ENCODE measurements at places on chromosomes 6 and 20. TPM values are rescaled to one million over a fixed set of nuclear protein-coding genes. Genes with fewer than 3 reads are reported as not detected.

SIM1 gene
- 0.33 TPM for total RNA-seq

EYS gene
- total RNA-seq, result 3.2 TPM

ACAT2 gene
- 38.3 TPM for total RNA-seq

PTP4A1 gene
- total RNA-seq, result 35.8 TPM
